NCI-H2107 (cell line): ENCODE measurements at places on chromosomes 13 and 19.

GRCh38 chr19:44282846-44283245 is 22.0 kb downstream of the ZNF235 start:
- DNase-seq = no peak

- DNase-seq = no peak
These were observed at the start of gene ZNF581 for GRCh38 chr19:55643003-55643886. Gene ZNF581 (plus strand): TSS chr19:55643649. CDS start chr19:55644572, 923 bp downstream.

- no peak for DNase-seq
These were observed 565.9 kb upstream of the SPRY2 start for GRCh38 chr13:80906860-80907259.

DNA sequence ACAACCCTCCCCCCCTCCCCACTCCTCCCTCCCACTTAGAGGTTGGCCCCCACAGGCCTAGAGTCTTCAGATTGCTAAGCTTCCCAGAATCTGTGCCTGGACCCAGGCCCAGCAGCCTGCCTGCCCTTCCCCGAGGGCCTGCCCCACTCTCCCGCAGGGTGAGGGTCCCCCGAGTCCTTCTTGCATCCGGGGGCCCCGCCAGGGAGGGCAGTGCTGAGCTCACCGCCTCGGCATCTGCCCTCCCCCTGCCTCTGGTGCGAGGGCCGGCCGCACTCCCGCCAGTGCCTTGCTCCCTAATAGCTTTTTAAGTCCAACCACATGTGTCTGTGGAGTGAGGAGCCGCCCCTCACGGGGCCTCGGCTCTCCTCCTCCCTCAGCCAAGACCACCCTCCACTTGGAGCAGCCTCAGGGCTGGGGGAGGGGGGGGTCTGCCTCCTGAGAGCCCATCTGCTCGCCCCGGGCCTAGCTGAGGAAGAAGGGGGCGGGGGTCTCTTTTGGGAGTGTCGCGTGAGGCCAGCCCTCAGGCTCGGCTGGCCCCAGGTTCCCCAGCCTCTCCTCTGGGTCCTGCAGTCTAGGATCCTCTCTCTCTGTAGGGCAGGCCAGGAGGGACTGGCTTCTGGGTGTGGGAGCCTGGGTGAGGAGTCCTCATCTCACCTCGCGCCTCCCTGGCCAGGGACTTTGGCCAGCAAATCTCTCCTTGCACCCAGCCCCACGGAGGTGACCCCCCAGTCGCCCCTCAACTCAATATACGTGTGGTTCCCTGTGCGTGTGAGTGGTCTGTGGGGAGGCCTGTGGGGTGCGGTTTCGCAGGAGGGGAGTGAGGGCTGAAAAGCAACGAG is 47.2 kb downstream of the LYL1 start:
- DNase-seq = no peak

DNA sequence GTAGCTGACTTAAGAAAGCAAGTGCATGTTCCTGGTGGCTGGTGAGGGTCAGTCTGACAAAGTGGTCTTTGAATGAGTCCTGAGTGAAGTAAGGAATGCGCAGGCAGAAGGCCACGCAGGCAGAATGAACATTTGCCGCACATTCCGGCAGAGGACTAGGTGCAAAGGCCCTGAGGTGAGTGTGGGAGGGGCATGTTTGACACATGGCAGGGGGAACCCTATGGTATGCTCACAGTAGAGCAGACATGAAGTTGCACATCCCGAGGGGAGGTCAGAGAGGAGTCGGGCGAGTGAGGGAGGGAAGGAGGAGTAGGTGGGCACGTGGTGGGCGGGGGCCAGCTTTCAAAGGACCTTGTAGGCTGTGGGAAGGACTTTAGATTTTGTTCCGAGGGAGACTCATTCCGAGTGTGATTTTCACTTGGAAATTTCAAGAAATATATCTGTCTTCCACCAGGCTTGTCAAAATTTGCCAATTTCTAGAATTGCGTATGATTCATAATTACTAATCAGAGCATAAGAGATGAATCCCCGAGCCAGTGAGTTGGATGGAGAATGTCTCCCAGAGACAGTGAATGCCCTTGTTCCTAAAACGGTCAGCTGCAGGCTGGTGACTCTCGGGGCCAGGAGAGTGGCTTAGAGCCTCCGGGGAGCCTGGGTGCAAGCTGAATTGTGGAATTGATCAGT is 40.3 kb downstream of the ERICH6B start:
- no peak for DNase-seq

DNA sequence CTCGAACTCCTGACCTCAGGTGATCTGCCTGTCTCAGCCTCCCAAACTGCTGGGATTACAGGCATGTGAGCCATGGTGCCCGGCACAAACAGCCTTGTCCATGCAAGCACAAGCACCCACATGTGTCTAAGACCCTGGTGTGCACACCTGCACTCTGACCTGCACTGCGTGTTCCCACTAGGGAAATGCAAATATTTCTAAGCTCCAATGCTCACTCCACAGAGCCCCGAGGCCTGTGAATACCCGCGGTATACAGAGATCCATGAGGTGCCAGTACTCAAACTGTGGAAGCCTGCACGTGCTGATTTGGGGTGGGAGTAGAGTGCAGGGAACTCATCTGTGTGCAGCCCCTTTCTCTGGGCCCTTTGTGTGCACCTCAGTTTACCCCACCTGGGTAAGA is 14.7 kb downstream of the GADD45B start:
- DNase-seq = no peak

GRCh38 chr19:49506575-49507105 is 5.8 kb upstream of the FCGRT start:
- no peak for DNase-seq

DNA sequence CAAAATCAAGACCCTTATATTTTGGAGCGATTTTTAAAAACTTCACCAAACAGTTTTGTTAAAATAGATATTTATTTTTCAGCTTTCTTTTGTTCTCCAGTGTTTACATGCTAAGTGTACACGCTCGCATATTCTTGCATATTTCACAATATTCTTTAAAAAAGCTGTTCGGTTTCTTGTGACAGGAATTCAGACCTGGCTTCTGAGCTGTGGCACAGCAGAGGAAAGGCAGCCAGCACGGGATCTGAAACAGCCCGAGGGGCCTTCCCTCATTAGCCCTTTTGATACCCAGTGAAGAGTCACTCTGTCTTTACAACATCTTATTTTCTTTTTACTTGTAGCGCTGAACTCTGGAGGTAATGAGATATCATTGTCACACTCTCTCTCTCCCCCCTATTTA is 234.0 kb downstream of the B3GLCT start:
- no peak for DNase-seq

- DNase-seq = no peak
These were observed 729 bp upstream of the ARID3A start for GRCh38 chr19:925087-925525.

GRCh38 chr13:94296471-94296870 is 183.0 kb downstream of the DCT start:
- DNase-seq = no peak
